ENCODE measurements at places on chromosomes 7 and 10.

DNA sequence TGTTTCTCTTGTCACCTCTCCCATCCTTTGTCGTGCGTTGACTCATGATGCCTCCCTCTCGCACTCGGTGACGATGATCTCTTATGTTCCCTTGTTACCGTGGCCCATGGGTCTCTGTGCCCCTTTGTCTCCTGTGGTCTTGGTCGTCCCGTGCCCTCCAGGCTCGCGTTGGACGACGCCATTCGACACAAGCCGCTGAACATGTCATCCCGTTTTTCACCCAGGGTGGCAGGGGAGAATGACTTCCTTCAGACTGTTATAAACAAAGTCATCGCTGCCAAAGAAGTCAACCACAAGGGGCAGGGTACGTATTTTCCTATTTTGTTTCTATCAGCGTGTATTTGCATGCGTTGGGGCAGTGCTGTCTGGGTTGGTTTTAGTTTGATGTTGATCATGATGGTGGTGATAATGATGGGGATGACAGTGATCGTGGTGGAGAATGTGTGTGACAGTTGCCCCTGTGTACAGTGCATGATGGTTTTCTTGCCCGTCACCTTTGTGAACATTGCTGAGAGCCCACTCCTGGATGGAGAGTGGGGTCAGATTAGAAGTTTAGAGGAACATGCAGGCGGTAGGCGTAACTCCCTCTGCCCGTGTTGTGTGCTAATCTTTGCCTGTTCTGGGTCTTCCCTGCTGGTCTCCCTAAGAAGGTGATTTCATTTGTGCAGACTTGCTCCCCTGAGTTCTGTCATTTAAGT lies 107.0 kb downstream of the DOCK1 start:
- no peak for DNase-seq

GRCh38 chr10:102628451-102628911 lies 15.8 kb upstream of the TRIM8 start:
- DNase-seq, result no peak

GRCh38 chr7:18020138-18020715 lies 7.4 kb downstream of the PRPS1L1 start:
- no peak for DNase-seq

- DNase-seq, result no peak
Measured at GRCh38 chr10:64846700-64847099, 1325.5 kb downstream of the REEP3 start.

- DNase-seq, result no peak
Measured at GRCh38 chr10:78658645-78659597, 409.8 kb upstream of the ZMIZ1 start.

GRCh38 chr10:71494980-71495381 lies 98.3 kb downstream of the CDH23 start:
- DNase-seq, result no peak

DNA sequence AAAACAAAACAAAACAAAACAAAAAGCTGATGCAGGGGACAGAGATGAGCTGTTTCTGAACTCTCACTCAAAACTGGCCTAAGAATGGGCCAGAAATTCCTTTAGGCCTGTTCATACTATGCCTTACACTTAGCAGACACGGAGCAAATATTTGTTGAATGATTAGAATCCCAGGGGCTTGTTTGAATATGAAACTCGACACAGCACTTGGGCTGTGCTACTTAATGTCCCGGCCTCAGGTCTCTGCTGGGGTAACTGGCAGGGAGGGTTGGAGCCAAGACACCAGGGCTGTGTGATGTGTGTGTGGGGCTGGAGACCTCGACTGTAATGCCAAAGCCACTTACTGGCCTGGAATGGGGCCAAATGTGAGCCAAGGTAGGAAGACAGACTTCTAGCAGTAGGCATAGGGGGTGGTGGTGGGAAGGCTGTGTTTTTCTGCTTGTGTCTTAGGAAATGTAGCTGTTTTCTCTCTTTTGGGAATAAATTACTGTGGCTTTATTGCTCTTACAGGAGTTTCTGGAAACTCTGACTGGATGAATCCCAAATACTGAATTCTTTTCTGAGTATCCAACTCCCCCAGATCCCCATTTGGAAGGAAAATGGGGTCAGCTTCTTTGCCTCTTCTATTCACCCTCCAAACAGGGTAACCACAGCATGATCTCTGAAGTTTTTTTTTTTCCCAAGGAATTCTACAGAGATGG lies 66.7 kb downstream of the EMX2 start:
- no peak for DNase-seq

- no peak for DNase-seq
Measured at GRCh38 chr7:70679661-70680060, 452.3 kb upstream of the GALNT17 start.

- DNase-seq, result no peak
Measured at GRCh38 chr10:58086144-58086762, 181.4 kb downstream of the IPMK start.

DNA sequence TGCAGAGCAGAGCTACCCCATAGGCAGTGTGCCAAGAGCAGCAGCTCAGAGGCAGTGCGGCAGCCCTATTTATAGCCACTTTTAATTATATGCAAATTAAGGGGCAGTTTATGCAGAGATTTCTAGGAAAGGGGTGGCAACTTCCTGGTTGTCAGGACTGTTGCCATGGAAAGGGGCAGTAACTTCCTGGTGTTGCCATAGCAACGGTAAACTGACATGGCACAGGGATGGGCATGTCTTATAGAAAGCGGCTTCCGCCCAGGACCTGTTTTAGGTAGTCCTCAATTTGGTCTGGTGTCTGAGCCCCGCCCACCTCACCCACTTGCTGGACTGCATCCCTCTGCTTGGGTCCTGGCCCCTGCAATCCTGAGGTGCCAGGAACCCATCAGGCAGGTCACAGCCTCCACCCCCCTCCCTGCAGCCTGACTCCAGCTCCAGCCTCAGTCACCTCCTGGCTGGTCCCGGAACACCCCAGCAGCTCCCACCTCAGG lies 115.8 kb downstream of the TMEM130 start:
- DNase-seq, result no peak

DNA sequence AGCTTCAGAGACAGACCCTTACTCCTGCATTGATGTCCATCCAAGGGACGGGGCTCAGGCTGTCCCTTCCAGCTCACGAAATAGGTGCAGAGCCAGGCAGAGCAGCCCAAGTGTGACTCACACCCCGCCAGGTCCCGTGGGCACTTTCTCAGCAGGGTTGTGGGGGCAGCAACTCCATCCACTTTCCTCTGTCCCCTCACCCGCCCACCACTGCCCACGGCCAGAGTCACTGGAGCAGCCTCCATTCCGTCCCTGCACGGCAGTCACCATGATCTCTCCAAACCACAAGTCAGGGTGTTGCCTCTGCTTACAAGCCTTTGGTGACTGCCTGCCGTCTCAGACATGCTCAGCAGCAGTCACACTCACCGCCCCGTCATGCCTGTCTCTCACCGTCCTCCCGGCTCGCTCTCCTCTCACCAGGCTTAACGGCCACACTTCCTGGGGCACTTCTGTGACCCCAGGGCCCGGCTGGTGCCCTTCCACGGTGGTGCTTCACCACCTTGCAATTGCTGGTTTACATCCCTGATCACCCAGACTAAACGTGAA lies 39.3 kb downstream of the CALML3 start:
- DNase-seq, result peak; percentile 66

GRCh38 chr10:129328546-129328945 lies 138.5 kb upstream of the MGMT start:
- DNase-seq, result no peak
